Smooth muscle cell of the brain vasculature (primary cell): ENCODE measurements at places on chromosomes 5 and 9.

DNA sequence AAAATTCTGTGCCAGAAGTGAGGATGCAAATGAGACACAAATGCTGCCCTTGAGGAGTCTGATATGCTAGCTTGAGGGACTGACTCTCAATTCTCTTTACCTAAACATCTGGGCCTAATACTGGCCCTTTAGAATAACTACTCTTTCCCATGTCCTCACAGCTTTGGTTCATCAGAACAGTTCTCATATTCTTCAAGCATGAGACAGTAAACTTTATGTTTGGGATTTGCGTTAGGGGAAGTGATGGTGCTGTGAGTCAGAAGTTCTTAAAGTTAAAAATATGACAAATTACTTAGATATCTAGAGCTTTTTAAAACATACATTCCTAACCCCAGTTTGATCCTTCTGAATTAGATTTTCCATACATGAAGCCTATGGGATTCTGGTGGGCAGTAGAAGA is 665.0 kb upstream of the RGMB start:
- DNase-seq = no peak

DNA sequence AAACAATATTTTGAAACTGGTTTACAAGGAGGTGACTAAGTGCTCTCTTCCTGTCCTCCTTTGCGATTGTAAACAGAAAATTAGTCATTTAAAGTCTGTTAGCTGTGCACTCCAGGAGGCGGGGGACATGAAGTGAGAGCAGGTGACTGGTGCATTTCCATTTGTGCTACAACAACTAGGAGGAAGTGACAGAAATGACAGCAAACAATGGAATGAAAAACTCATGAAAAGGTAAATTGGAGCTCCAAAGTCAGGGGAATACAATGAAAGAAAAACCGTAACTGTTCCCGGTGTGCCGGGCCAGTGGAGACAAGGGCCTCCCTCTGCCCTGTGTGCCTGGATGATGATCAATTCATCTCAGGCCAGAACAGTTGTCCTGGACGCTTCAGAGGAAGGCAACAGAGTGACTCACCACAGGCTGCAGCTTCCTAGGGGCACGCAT is 439.9 kb downstream of the GADD45G start:
- no peak for DNase-seq

DNA sequence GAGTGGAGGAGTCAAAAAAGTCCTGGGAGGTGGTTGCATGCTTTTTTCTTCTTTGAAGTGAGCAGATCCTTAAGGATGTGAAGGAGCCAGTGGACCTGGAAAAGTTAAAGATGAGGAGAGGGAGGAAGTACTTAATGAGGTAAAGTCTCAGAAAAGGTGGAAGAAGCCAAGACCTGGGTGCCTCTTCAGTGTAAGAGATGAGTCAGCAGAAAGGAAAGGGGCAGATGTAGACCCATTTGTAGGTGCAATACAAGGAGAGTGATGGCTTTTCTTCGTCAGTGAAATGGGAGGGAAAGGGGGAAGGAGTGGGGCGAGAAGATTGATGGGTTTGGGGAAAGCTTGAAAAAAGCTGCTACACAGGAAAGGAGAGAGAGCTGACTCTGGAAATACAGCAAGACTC is 82.9 kb downstream of the ANGPTL2 start:
- no peak for DNase-seq

- DNase-seq = no peak
These were observed 20.3 kb downstream of the MELK start for GRCh38 chr9:36592801-36593583.

- DNase-seq = no peak
These were observed 574.5 kb upstream of the TLE4 start for GRCh38 chr9:78997296-78997695.

DNA sequence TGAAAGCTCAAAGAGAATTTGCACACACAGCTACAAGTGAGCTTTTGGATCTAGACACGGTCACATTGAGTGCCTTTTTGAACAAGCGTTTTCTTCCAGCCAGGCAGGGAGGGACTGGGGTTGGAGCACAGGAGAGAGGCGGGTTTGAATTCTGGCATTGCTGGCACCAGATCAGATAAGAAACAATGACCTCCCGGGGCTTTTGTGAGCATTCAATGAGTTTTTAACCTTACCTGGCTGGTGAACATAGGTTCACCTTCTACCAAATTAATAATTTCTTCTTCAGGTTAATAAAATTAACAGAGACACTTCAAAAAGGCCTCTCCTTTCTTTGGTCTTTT is 312.9 kb upstream of the MSX2 start:
- no peak for DNase-seq

- DNase-seq = no peak
These were observed 155.3 kb downstream of the MACROH2A1 start for GRCh38 chr5:135243556-135244285.

DNA sequence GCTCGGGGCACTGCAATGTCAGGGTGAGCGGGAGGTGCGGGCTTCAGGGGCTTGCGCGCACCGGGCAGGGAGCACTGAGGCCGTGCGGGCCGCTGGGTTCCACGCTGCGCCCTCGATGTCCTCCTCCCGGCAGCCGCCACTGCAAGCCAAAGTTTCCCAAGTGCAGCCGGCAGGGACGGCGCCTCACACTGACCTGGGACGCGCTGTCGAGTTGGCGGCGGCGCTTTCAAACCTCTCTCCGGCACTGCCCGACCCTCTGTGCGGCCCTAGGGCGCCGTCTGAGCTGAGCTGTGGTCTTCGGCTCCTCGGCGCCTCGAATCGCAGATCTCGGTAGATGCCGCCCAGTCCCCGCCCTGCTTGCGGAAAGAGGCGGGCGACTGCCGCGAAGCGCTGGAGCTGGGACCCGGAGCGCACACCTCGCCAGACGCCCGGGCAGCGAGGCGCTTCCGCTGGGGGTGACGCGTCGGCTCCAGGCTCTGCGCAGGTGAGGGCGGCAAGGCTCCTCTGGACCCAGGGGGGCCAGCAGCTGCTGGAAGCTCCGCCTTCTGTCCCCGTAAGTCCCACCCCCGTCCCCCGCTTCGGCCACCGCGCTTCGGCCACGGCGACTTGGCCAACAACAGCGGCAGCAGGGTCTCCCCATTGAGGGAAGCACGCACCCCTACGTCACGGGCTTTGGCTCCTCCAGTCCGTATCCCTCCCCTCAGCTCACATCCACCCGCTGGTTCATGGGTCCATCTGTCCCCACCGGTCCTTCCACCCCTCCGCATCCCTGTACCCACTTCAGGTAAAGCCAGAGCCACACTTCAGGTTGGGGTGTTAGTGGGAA is at the start of gene ANKRD34B:
Gene ANKRD34B (minus strand): TSS at position 320 of the 826 bp plus-strand sequence. CDS start 10,261 bp downstream, outside the sequence.
- no peak for DNase-seq

DNA sequence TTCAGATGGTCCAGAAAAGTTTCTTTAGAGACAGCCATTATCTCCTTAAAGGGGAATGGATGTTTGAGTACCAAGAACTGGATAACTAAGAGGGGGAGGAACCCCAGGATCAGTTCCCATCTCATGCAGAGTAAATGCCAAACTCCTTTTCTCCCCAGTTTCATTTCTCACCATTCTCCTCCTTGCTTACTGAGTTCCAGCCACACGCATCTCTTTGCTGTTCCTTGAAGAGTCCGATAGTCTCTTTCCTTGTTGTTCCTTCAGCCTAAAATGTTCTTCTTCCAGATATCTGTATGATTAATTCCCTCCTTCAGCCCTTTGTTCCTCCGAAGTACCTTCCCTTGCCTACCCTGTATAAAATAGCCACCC is 30.0 kb downstream of the KDM4C start:
- no peak for DNase-seq

- DNase-seq = no peak
These were observed 1.9 kb downstream of the MAPK9 start for GRCh38 chr5:180289966-180290365.

DNA sequence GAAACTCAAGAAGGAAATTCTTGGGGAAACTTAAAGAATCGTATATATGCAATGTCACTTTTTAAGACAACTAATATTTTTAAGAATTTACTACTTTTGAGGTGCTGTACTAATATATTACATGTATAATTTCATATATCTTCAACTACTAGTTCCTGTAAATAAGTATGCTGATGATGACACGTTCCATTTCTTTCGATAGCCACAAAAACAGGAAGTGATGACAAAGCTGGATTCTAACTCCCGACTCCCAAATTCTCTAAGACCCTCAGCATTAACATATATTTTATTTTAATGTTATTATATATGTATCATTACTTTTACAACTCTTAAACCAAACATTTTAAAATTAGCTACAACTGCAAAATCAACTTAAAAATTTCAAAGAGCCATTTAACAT is 74.8 kb downstream of the STK32A start:
- DNase-seq = no peak

GRCh38 chr5:136047858-136048257 is 19.1 kb downstream of the TGFBI start:
- DNase-seq = no peak

- DNase-seq = no peak
These were observed 18.0 kb upstream of the FBP2 start for GRCh38 chr9:94611638-94612068.

DNA sequence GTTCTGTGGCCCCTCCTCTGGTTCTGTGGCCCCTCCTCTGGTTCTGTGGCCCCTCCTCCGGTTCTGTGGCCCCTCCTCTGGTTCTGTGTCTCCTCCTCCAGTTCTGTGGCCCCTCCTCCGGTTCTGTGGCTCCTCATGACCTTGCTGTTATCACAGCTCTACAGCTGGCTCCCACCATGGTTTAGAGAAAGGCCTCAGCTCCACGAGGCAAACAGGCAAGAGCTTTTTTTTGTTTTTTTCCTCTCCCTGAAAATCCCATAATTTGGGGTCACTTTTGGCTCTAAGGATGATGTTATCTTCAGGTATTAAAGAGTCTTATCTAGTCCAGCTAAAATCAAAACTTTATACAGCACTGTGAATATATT is 31.8 kb downstream of the C5orf15 start:
- no peak for DNase-seq

- DNase-seq = no peak
These were observed 2118.6 kb upstream of the C9orf72 start for GRCh38 chr9:29691758-29692407.

DNA sequence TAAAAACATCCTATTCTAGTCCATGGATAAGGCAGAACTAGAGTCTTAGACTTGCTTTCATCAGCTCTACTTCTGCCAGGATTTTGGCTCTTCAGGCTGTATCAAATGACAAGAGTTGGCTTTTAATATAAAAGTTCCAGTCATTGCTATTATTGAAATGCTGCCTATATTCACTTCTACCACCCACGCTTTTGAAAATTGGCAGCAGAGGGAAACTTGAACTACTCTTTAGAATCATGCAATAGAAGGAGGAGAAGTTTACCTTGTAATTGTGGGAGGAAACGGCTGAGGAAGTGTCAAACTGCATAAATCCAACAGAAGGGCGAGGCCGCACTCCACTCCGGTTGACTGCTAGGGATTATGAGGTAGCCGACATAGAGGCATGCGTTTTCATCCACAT is 122.6 kb upstream of the BASP1 start:
- DNase-seq = no peak

DNA sequence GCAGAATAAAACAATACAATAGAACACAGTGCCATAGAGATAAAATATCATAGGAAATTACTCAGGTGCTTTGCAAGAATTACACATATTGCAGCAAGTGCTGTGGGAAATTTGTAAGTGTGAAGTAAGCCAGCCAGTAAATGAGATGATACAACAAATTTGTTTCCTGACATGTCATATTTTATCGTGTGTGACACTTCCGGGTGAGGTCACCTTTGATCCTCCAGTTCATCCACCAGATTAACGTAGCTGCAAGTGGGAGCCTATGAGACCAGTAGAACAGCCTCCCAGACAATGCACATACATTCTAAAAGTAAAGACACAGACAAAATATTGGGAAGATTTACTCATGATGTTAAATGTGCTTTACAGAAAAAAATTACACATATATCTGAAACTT is 72.2 kb downstream of the PRDM9 start:
- DNase-seq = no peak

DNA sequence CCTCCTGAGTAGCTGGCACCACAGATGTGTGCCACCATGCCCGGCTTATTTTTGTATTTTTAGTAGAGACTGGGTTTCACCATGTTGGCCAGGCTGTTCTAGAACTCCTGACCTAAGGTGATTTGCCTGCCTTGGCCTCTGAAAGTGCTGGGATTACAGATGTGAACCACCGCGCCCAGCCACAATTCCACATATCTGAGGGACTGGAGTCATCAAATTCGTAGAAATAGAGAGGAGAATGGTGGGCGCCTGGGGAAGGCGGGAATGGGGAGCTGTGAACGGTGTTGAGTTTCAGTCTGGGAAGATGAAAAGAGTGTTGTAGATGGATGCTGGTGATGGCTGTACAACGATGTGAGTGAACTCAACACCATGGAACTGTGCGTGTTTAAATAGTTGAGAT is 1.9 kb upstream of the ABO start:
- no peak for DNase-seq

DNA sequence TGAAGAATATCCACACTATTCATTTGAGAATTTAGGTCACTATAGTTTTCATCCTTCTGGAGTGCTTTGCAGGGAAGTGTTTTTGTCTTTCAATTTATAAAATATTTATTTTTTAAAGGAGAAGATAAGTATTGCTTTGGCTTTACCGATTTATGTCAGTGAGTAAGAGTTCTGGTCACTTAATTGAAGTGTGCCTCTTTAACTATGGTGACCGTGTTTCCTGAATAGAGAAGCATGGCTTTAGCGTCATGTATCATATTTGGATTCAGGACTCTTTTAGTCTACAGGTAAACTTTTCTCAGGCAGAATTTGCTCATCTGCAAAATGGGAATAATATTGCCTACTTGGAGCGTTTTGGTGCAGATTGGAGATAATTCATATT is 902 bp downstream of the BDP1 start:
- DNase-seq = no peak

DNA sequence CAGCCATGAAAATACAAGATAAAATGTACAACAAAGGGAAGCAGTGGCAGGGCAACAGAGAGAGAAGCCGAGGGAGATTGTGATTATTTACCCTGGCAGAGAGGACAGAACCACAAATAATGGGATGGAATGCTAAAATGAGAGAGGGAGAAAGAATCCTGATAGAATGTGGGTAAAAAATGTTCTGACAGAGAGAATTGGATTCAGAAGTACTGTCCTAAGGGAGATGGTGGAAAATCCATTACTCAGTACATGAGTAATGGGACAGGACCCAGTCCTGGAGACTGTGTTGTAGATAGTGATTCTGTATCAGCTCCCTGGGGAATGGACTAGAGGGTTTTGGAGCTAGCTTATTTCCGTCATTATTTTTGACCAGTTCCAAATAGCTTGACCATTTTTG is 831.5 kb downstream of the MAT2B start:
- DNase-seq = peak; percentile 15

DNA sequence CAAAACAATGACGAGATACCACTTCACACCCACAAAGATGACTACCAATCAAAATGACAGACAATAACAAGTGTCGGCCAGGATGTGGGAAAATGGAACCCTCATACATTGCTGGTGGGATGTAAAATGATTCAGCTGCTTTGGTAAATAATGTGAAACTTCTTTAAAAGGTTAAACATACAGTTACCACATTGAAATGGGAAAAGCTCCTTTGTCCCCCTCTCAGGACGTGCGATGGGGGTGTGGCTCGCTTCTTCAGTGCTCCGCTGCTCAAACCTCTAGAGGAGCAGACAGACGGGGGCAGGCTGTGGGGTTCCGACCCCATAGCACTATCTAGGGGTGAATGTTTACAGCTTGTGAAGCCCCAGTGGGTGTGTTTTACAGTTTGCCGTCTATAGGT is 8.0 kb upstream of the PLPP6 start:
- DNase-seq = no peak
